NCI-H1417 treated with DMSO at 0.1 percent for 48 hours (cell line): ENCODE measurements at places on chromosomes 3 and 15.

- DNase-seq = no peak
These were observed 52.7 kb downstream of the COL6A6 start for GRCh38 chr3:130569461-130570365.

GRCh38 chr15:78672285-78673014 lies 31.4 kb upstream of the CHRNB4 start:
- DNase-seq = no peak

- DNase-seq = no peak
These were observed 55.0 kb downstream of the FLNB start for GRCh38 chr3:58063022-58063815.

DNA sequence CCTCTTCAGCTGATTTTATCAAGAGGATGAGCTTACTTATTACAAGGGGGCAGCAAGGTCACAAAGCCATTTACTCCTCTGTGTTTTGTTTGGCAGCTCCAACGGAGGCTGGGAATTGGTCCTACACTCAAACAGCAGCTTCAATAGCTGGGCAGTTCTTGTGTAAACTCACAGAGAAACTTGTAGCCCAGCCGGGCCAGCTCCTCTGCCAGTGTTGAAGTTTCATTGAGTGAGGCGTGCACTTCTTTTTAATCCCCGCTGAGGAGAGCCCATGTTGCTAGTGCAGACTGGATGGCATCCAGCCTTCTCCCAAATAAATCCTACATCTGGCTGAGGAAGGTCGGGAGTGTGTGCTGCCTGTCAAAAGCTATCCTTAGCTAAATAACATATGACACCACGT lies 59.5 kb downstream of the BFSP2 start:
- DNase-seq = no peak

- no peak for DNase-seq
These were observed 9.6 kb upstream of the ABTB1 start for GRCh38 chr3:127663151-127663550.

DNA sequence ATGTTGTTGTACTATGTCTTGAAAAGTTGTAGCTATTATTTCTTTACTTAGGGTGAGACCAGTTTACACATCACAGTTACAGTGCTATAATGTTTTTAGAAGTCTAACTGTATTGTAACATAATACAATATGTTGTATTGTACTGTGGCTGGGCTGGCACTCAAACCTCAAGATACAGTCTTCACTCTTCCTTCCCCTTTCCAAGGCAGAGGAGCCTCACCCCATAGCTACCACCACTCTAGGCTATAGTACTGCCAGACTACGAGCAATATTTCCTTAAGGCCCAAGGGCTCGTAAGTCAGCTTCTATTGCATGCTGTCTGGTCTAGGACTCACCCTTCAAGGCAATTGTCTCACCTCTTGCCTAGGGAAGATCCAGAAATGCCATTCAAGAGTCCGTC lies 597.7 kb downstream of the OTOL1 start:
- DNase-seq = no peak

DNA sequence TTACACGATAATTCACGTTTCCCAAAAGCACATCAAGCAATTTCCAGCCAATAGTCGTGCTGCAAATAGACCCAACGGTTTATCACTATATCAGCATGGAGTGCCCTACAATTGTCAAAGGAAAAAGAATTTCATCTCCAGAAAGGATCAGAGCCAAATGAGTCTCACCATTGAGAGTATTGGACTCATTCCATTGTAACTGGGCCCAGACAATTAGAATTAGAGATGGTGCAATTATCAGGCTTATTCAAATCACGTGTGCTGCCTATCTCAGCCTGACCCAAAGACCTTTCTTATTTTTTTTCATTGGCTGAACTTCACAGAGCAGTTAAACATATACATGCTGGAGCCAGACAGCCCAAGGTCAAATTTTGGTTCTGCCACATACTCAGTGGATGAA lies 87.0 kb upstream of the LRTM1 start:
- DNase-seq = no peak

DNA sequence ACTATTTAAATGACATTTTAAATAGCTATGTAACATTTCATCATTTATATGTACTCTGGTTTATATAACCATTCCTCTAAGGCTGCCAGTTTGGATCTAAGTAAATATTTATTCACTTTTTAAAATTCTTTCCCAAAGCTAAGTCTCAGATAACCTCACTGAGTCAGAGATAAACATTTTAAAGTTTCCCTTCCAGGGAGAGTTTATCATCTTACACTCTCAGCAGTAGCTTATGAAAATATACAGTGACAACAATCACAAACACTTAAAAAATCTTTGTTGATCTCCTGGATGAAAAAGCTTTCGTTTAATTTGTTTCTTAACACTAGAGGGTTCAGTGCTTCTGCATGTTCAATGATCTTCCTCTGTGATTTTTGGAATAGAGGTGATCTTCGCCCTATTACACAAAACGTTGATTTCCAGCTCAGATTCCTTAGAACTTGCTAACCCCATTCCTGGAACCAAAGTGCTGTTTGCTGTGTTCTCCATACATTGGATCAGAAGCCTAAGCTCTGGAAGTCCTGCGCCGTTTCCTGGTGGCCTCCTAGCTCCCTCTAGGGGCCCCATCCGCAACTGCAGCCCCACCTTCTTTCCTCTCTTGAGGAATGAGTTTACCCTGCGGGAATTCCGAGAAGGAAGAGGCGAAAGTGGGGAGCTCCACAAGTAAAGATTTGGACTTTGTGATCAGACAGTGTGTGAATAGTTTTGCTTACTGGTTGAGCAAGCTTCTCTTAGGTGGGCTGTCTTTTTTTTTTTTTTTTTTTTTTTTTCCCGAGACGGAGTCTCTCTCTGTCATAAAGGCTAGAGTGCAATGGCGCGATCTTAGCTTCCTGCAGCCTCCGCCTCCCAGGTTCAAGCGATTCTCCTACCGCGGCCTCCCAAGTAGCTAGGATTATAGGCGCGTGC lies 29.3 kb upstream of the SACM1L start:
- no peak for DNase-seq

GRCh38 chr3:163891771-163892170 lies 1186.5 kb downstream of the SI start:
- no peak for DNase-seq

DNA sequence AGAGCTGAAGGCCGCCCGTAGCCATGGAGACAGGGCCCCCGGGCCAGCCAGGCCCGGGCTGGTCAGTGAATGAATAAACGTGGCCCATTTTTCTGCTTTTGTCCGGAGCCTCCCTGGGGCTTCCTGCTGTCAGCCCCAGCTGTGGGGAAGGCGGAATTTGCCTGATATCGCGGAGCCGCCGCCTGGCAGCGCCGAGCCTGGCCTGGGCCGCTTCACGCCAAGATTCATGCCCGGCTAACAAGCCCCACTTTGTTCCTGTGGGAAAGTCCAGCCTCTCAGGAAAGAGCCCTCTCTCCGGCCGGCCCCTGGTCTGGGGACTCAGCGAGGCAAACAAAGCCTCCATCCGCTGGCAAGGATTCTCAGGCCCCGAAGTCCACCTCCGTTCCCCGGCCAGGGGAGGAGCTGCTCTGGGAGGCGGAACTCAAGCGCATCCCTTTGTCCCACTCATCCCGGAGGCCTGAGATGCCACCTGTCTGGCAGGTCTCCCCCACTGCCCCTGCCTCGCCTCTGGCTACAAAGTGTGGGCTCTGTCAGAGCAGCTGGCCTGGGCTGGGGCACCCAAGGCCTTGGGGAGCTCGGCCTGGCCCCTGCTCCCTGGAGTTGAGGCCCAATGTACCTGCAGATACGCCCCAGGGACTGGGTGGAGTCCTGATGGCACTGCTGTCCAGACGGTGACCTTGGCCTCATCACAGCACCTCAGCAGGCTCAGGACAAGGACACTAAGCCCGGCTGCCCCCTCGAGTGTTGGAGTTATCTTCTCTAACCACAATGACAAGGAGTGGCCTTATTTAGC lies 51.6 kb upstream of the SLC6A11 start:
- no peak for DNase-seq

- no peak for DNase-seq
These were observed 4.5 kb upstream of the IL17RC start for GRCh38 chr3:9912294-9912935.

GRCh38 chr3:100023595-100023994 lies 90.7 kb downstream of the FILIP1L start:
- DNase-seq = no peak

- DNase-seq = no peak
These were observed 66.8 kb downstream of the RPL39L start for GRCh38 chr3:187072511-187072910.

DNA sequence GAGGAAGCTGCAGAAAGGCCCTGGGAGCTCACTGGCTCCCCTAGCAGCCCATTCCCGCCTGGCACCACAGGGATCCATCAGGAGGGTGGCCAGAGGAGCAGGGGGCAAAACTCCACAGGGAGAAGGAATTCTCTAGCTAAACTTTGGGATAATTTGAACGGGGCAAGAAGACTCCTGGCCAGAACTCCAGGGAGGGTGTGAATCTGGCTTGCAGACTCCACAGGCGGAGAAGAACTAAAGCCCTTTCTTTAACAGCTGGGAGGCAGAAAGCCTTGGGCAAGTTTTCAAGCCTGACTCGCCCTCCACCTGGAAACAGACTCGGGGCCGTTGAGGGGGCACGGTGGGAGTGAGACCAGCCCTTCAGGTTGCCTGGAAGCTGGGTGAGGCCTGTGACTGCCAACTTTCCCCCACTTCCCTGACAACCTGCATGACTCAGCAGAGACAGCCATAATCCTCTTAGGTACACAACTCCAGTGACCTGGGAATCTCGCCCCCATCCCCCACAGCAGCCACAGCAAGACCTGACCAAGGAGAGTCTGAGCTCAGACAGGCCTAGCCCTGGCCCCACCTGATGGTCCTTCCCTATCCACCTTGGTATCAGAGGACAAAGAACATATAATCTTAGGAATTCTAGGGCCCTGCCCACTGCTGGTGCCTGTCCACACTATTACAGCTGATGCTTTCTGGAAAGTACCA lies 28.6 kb downstream of the SLC27A2 start:
- DNase-seq = no peak

- no peak for DNase-seq
These were observed 96.1 kb downstream of the IGF2BP2 start for GRCh38 chr3:185728630-185729336.

DNA sequence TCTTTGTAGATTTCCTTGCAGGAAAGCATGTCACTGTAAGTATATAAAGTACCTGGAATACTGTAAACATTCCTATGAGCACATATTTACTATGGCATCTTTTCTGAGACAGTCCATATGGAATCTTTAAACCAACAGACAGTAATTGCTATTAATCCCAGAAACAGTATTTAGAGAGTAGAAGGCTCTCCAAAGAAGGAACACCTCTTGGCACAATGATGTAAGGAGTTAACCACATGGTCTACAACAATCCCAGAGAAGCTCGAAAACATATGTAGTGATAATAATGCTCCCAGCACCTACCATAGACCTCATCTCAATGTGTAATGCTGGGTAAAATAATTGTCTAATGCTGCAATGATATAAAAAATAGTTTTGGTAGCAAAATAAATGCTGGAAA lies 95.8 kb upstream of the IL12A start:
- DNase-seq = no peak
